ENCODE measurements at places on chromosomes 1 and 21. TPM values are rescaled to one million over a fixed set of nuclear protein-coding genes. Genes with fewer than 3 reads are reported as not detected.

The RPE65 gene
- total RNA-seq = not detected

The MXRA8 gene
- 689 TPM for total RNA-seq

DNA sequence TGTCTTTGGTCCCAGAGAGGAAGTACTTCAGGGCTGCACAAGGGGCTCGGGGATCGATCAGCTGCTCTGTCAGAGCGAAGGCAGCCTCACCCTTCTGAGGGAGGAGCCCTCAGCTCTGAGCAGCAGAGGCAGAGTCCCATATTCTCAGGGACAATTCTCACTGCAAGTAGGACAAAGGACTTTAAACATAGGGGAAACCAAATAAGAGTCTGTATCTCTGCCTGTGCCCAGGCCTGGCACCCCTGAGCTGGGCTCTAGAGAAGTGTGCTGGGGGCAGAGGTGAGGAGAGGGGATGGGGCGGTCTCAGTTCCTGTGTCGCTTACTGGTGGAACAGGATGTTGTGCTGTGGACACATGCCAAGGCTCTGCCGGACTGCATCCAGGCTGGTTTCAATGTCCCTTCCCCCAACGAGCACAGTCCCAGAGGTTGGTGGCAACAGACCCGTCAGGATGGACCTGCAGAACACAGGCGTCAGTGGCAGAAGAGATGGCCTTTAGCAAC is 76.6 kb downstream of the ABCA4 start:
- DNase-seq = peak; percentile 64

GRCh38 chr1:183234660-183235476 is 48.8 kb downstream of the LAMC2 start:
- DNase-seq = peak; percentile 91

DNA sequence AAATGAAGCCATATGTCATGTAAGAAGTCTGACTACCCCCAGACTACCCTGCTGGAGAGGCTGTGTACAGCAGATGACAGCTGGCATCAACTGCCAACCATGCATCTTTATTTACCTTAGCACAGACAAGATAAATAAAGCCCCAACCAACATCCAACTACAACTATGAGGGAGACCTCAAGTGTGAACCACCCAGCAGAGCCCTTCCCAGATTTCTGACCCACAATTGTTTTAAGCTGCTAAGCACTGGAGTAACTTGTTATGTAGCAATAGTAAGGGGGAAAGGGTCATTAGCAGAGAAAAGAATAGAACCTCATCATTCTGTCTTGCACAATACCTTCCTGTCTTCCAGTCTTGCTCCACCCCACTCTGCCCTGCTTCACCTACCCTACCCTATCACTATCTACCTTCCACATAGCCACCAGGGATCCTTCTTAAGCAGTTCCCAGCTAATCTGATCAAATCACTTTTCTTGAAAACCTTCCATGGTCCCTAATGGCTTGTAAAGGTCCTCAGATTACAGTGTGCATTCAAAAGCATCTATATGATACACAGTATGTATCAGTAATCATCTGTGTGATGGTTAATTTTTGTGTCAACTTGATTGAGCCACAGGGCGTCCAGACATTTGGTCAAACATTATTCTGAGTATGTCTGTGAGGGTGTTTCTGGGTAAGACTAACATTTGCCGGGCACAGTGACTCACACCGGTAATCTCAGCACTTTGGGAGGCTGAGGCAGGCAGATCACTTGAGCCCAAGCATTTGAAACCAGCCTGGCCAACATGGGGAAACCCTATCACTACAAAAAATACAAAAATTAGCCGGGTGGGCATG is 19.6 kb upstream of the RBM15 start:
- DNase-seq = no peak

DNA sequence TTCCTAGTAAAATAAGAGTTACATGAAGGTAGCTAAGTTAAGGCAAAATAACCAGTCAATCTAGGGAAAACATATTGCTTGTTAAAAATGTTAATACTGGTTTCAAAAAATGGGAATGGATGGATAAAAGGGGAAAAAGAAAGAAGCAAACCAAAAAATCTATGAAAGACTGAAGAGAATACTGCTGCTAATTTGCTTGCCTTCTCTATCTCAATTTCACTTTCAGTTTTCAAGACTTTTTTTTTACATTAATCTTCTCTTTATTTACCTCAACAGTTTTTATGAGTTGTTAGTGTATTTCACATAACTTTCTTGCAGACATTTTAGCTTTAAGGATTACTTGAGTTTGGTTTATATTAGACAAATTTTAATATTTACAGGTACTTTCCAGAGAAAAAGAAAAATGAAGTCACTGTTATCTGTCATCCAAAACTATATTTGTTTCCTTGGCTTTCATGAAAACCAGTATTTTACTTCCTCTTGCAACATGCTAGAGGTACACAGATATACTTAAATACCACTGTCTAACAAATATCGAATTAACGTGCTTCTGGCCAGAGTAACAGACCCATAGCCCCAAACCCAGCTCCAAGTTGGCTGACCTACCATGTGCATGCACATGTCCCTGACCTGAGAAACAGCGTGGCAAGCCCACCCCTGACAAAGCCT is 70.7 kb downstream of the COL24A1 start:
- DNase-seq = no peak

DNA sequence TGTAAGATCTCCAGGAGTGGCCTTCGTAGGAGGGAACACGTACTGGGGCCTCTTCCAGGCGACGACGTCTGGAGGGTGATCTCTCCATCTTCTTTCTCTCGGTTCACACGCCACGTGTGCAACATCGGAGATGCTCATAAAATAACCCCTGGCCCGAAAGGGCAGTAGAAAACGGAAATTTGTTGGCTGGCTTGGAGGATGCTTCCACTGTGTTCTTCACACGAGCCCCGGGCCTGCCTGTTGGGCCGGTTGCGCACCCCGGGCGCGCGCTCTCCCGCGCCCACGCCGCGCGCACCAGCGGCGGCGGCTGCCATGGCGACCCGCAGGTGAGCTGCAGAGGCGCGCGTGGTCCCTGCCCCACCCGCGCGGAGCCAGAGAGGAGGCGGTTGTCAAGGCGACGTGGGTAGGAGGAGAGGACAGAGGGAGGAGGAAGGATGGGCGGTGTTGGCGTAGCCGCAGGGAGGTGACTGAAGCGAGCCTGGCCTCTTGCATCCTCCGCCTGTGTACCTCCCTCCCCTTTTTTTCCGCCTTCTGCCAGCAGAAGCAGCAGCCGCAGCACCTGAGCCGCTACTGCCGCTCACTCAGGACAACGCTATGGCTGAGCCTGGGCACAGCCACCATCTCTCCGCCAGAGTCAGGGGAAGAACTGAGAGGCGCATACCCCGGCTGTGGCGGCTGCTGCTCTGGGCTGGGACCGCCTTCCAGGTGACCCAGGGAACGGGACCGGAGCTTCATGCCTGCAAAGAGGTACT is at the start of gene ELAPOR1:
Gene ELAPOR1 (plus strand): TSS at position 526 of the 752 bp plus-strand sequence. CDS start 69 bp downstream, at position 595.
- DNase-seq = no peak
